ENCODE measurements at places on chromosomes 2 and 18. TPM values are rescaled to one million over a fixed set of nuclear protein-coding genes. Genes with fewer than 3 reads are reported as not detected.

DNA sequence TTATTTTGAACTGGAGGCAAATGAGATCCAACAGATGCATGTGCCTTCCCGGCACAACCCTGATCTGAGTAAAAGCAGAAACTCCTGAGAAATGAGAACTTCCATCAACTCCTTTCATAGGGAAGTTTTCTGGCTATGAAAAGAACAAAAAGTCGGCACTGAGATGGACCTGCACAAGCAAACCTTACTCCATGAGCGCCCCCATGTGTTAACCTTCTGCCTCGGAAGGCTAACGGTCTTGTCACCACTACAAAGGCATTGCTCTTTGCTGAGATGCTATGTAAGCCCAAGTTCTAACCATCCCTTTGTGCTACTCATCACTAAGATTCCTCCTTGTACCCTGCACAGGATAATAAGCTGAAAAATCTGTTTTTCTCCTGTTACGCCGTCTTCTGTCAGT is 57.3 kb upstream of the SULT1C3 start:
- DNase-seq: no peak

DNA sequence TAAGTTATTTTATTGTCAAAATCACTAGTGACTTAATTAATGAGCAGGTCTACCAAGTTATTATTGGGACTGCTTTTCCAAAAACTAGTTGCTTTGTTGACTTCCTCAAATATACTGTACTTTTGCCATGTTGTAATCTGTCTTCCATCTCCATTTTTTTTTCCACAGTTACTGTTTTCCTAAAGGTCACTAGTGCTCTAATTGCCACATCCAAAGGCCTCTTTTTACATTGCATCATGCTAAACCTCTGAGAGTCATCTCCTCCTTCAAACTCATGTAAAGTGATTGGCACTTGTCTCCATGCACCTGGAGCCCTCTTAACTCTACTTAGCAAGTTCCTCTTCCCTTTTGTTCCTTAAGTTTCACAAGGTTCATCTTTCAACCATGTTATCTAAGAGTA is 11.8 kb downstream of the PMAIP1 start:
- no peak for DNase-seq

- DNase-seq: no peak
Observed at GRCh38 chr2:216793386-216793785, 66.5 kb downstream of the TNP1 start.

GRCh38 chr2:156845806-156846558 is 409.8 kb downstream of the GPD2 start:
- no peak for DNase-seq

GRCh38 chr2:154554046-154554445 is 144.4 kb upstream of the KCNJ3 start:
- DNase-seq: no peak

DNA sequence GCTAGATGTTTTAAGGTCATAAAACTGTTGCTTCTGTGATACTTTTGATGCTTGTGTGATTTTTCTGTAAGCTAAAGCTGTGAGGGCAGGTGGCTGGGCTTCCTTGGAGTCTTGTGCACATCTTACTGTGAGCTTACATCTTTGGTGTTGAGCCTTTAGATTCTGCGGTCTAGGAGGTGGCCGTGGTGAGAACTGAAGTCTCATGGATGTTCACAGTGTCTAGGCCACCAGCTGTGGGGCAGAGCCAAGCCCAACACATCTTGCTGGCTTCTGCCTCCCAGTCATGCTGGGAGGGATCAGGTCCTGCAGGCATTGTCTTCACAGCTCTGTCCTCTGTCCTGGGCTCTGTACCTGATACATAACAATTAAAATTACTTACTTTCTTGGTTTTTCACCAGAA is 219.7 kb upstream of the HS6ST1 start:
- DNase-seq: no peak

DNA sequence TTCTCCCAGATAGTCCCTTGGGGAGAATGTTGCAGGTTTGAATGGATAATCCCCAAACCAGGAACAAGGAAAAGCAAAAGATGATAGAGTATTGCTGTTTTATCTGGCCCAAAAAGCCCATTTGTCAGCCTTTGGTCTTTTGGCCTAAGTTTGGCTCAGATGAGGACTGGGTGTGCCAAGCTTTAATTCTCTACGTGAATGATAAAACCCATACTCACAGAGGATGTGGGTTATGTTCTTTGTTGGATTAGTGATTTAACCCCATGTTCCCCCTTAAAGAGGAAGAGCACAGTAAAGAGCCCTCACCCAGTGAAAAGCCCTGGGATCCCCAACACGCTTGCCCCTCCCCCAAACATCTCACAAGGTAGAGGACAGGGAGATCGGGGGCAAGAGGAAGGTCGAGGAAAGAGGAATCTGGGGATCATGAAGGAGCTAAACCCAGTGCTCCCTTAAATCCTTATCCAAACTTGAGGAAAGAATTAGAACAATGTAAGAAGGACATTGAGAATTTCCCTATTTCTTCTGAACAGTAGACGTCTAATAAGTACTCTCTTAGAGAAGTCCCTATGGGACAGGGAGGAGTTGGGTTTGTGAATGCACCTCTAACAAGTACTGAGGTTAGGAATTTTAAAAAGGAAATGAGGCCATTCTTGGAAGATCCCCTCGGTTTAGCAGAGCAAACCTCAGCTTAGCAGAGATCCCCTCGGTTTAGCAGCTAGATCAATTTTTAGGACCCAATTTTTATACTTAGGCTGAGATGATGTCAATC is 105.0 kb downstream of the HIBCH start:
- peak; percentile 53 for DNase-seq

DNA sequence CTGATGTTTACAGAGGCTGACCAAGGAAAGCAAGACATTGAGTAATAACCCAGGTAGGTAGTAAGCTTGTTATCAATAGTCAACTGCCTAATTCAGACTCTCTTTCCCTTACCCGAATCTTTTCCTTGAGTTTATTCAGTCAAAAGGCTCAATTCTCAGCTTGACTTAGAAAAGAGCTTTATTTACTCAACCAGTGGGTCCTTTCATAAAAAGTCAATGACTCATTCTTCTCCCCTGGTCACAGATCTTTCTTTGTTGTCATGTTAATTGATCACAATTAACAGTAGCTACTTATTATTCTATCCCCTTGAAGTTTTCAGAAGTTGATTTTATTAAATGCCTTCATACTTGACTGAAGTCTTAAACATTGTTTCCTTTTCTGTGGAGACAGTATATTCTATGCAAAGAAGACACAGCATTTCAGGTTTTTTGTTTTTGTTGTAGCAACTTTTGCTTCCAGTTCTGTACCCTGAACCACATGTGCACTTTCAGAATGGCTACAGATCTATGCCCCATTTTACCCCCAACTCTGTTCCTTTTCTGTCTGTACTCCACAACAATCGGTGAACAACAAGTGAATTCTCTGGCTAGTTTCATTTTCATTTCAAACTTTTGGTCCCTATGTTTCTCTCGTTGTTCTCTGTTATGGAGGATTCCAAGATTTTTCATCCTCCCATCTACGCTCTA is 428.3 kb downstream of the NCKAP5 start:
- no peak for DNase-seq

DNA sequence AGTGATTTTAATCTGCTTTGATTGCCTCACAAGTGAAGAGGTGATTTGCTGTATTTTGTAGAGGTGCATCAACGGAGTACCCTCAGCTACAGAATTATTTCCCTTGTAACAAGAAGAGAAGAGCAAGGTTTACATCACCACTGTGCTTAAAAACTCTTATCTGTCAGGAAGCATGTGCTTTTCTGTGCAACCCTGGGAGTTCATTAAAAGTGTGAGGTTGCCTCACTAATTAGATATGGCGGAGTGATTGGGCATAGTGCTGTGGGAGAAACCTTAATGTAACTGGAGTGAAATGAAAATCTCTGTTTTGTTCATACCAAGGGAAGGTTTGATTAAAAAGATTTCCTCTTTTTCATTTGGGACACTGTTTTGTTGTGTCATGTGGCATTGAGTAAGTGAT is 544.7 kb downstream of the PARD3B start:
- DNase-seq: no peak

DNA sequence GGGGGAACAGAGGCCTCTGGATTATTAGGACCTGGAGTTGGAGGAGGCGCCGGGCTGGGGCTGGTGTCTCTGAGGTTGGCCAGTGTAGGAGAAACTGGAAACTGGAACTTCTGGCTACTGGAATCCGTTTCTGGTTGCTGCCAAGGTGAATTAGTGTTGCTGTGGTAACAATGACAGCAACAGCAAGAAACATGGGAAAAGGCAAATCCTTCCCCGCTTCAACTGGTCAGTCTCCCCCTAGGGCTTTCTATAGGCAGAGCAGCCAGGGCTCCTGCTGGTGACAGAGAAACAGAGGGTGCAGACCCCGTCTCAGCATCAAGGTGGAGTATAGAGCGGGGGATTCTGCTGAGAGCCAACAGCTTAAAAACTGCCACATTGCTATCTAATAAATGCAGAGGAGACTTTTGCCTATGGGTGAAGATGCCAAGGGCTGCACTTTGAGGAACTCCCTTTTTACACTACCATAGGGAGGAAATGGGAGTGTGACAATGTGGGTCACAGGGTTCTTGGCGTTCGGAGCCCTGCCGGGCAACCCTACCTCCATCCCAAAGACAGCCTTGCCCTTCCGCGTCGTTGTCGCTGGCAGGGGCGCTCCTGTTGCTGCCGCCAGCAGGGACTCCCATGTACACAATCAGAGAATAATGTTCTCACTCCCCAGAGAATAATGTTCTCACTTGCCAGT is 81.4 kb upstream of the CABLES1 start:
- peak; percentile 67 for DNase-seq

GRCh38 chr2:196112418-196113034 is 43.9 kb upstream of the DNAH7 start:
- DNase-seq: no peak

DNA sequence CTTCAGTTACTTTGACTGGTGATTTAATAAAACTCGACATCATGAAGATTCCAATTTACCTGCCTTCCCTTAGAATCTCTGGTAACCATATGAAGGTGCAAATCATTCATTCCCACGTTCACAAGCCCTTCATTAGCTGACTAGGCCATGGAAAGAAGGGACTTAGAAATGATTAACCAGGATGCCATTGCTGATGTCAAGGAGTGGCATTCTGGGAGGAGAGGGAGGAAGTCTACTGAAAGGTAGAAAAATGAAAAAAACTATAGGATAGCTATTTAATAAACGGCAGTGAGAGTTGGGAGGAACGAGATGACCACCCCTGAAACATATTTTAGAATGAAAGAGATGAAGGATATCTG is 1.4 kb downstream of the ATIC start:
- DNase-seq: no peak

- DNase-seq: no peak
Observed at GRCh38 chr2:119225105-119225865, 1.7 kb downstream of the STEAP3 start.

GRCh38 chr18:75010278-75010677 is 198.7 kb downstream of the PTGR3 start:
- DNase-seq: no peak

DNA sequence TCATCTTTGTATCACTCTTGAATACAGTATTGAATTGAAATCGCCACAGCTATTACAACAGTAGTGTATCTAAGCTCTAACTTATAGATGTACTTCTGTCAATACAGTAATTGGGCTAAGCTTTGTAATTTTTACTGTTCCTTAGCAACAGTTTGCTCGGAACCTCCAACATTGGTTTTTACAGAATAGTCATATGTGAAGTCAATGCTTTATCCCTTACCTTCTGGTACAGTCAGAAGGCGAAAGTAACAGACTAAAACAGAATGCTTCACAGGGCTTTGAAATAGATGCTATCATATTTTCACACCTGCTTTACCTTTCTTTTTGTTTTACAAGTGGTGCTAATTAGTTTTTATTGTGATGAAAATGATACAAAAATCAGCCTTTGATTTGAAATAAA is 46.9 kb upstream of the CYP20A1 start:
- no peak for DNase-seq

DNA sequence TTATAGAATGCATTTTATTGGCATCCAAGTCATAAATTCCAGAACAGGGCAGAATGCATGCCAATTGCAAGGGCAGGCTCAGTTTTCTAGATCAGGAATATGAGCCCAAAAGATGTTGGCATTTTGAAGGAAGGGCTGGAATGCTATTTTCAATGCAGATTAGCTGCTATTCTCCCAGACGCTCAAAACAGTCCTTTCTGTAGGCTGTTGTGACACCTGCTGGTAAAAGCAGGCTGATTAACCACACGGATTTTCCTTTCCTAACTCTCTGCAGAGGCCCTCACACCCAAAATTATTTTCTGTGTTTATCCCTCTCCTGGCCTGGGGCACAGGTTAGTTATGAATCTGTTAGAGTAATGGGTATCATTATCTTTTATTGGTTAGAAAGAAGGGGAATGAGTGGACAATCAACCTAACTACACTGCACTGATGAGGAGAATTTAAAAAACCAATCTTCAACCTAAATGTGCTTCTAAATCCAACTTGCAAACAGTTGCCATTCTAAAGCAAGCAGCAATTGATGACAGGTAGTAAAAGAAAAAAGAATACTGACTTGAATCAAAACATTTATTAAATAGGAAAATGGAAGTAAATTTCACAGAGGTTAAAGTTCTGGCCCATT is 94.0 kb downstream of the PLA2R1 start:
- peak; percentile 55 for DNase-seq

- no peak for DNase-seq
Observed at GRCh38 chr2:33448220-33448899, 28.1 kb upstream of the RASGRP3 start.

DNA sequence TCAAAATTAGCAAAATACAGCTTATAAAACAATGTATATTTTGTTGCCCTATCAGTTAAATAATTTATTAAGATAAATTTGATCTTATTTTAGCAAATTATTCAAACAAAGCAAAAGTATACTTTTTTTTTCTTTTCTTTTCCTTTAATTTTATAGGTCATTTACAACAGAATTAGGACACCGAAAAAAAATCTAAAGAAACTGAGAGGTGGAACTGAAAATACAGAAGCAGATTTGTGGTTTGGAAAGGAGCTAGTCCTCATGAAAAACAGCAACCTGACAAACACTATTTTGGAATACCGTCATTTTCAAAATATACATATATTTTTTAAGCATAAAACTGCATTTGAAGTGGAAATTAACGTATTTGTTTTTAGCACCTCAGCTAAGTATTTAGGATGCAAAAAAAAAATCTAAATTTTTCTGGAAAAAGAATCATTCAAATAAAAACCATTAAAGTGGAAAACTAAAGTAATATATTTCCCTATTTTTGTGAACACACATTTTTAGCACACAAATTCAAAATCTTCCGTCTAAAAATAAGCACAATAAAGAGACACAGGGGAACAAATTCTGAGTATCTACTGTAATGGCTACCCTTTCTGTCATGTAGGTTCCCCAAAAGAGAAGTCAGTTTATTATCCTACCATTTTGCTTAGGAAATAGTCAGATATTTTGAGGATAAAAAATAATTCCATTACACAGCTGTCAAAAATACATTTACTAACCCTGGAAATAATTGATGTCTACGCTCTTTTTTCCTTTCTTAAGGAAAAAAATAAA is 2.7 kb downstream of the CCDC88A start:
- no peak for DNase-seq

The IL1R1 gene
- polyA plus RNA-seq: 182 TPM

The GEN1 gene
- polyA plus RNA-seq: 2.5 TPM

The DUSP19 gene
- 1.0 TPM for polyA plus RNA-seq

The CNRIP1 gene
- polyA plus RNA-seq: 9.0 TPM

The MORN2 gene
- polyA plus RNA-seq: 28.1 TPM

The INHBB gene
- polyA plus RNA-seq: 5.4 TPM

The ATP6V1C2 gene
- 0.98 TPM for polyA plus RNA-seq

The SLC20A1 gene
- polyA plus RNA-seq: 42.3 TPM
